ENCODE measurements at places on chromosomes 11 and 22. TPM values are rescaled to one million over a fixed set of nuclear protein-coding genes. Genes with fewer than 3 reads are reported as not detected.

OR52H1 gene
- not detected for total RNA-seq

GRCh38 chr11:134510233-134511040, 98.4 kb upstream of the B3GAT1 start:
- DNase-seq, result no peak

TUB gene
- 11.6 TPM for total RNA-seq

SCO2 gene
- 1.3 TPM for total RNA-seq

- no peak for DNase-seq
Observed at GRCh38 chr11:123250892-123251656, 56.0 kb upstream of the CLMP start.

Data from left cardiac atrium (tissue), 4 donors.